Cortex of kidney (tissue), 1 donor: ENCODE measurements at places on chromosomes 3 and 15.

DNA sequence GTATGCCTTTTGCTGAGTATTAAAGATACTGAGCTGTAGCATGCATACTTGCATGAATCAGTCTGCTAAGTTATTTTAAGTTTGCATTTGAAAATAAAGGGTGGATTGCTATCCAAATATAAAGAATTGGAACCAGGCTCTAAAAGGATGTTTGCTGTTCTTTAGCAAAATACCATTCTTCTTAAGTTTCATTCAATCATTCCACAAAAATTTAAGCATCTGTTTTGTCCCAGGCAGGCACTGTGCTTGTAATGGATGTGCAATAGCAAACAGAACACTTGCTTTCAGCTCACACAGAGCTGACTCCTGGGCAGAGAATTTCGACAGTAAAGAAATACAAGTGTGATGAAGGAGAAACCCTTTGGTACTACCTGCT lies 151.1 kb downstream of the PGPEP1L start:
- DNase-seq, result no peak

GRCh38 chr3:140244893-140245292 lies 309.9 kb downstream of the CLSTN2 start:
- no peak for DNase-seq

- DNase-seq, result no peak
These were observed 39.3 kb upstream of the TRA2B start for GRCh38 chr3:185976977-185977678.

DNA sequence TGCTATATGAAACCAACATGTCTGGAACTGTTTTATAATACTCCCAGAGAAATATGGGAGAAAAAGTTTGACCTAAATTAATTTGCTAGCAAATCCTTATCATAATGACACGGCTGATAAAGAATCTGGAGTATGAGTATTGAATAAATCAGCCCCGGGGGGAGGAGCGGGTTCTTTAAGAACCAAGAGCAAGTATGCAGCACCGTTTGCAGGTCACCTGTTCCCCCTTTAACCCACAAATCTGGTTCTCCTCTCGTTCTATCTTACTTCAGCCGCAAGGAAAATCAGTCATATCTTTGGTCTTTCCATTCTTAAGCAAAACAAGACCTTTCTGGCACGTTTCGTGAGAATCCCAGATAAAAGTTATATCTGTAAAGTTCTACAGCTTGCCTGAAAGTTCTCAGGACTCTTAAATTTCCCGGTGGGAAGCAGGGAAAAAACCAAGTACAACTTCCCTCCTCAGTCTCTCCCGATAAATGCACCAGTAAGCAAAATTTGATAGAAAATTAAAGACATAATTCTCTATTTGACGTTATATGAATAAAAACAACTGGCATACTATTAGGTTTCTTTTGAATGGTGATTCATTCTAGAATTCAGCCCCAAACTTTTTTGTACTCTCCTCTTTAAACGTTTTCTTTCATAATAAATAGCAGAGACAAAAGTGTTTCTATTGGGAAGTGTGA lies 348.6 kb downstream of the ZBBX start:
- DNase-seq, result no peak

GRCh38 chr3:50194128-50194902 lies 2.9 kb downstream of the GNAT1 start:
- no peak for DNase-seq

- DNase-seq, result no peak
These were observed 1220.5 kb downstream of the ROBO2 start for GRCh38 chr3:78260388-78260787.

GRCh38 chr3:88440701-88441100 lies 290.9 kb downstream of the C3orf38 start:
- DNase-seq, result no peak

- no peak for DNase-seq
These were observed 66.8 kb upstream of the ADAMTSL3 start for GRCh38 chr15:83587091-83587490.

- no peak for DNase-seq
These were observed 532.8 kb downstream of the ZIC1 start for GRCh38 chr3:147941969-147942368.

GRCh38 chr3:46845397-46845859 lies 17.8 kb downstream of the MYL3 start:
- DNase-seq, result no peak

DNA sequence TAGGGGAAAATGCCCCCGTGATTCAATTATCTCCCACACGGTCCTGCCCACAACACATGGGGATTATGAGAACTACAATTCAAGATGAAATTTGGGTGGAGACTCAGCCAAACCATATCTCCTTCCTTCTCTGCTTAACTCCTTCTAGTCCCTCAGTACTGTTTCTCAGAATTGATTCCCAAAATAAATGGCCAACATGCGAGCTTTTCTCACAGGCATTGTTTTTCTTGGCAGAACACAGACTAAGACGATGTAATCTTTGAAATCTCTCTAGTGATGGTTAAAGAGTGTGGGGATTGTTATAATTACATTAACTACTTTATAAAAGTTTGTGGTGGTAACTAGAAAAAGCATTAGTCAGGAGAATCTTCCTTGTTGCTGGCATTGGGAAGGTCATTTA lies 366.5 kb downstream of the LPP start:
- no peak for DNase-seq

DNA sequence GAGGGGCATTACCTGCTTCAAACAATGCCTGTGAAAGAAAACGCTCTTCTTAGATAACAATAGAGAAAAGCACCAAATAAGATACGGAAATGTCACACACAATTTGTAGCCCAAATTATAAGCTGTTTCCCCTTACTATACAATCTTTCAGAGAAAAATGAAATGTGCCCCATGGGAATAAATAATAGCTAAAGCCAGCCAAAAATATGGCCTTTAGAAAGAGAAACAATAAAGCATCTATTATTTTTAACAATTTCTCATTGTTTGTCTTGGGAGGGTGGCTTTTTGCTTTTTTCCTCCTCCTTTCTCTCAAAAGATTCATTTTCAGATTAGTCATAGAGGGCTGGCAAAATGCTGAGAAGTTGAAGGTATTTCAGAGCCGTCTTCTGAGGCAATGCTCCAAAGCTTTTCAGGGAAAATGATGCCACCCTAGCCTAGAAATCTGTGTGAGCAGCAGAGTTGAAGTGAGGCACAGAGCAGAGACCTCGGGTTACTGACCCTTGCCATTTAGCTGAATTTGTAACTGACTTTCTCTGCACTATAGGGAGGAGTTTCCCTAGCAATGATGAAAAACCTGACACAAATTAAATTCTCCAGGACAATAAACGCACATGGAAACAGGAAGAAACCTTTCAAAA lies 86.3 kb upstream of the PRICKLE2 start:
- no peak for DNase-seq

GRCh38 chr15:42367041-42367440 lies 7.7 kb downstream of the CAPN3 start:
- no peak for DNase-seq

DNA sequence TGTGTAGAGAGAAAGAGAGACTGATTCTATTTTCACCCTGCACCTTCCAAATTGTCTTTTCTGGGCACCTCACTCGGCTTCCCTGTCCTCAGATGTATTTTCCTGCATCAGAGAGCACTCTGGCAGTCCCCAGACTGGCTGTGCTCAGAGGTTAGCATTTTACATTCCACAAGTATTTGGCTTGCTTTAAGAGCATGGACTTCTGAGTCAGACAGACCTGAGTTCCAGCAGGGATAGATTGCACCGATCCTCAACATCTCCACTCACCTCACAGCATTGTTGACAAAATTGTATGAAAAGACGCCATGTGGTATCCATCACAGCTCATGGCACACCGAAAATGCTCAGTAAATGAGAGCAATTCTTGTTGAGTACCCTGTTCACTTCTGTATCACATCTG lies 45.6 kb downstream of the SST start:
- DNase-seq, result no peak

DNA sequence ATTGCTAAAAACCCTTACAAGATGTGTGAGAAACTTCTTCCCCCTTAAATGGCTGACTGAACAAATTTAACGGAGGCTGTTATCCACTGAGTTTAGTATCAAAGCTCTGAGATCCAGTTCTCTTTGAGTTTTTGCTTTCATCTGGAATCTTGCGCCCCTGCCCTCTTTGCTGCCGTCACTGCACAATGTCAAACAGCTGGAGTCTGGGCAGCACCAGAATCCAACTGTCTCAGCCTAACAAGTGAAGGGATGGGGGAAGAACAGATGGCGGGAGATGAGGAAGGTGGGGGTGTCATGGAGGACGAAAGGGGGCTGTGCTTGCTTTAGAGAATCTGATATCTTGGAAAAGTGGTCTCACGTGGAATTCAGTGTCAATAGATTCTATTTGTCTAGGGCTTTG lies 7.0 kb upstream of the BOC start:
- DNase-seq, result no peak

GRCh38 chr3:28743831-28744230 lies 395.2 kb upstream of the AZI2 start:
- DNase-seq, result no peak

DNA sequence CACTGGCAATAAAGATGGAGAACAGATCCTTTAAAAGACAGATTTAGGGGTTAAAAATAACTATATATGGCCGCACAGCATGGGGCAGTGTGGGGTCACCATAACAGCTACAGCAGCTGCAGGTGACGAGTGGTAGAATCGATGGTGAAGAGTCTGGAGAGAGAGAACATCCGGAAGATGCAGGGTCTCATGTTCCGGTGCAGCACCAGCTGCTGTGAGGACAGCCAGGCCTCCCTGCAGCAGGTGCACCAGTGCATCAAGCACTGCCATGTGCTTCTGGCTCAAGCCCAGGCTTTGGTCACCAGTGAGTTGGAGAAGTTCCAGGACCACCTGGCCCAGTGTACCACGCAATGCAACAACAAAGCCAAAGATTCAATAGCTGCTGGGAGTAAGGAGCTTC lies 93.7 kb upstream of the IMPG2 start:
- DNase-seq, result no peak

DNA sequence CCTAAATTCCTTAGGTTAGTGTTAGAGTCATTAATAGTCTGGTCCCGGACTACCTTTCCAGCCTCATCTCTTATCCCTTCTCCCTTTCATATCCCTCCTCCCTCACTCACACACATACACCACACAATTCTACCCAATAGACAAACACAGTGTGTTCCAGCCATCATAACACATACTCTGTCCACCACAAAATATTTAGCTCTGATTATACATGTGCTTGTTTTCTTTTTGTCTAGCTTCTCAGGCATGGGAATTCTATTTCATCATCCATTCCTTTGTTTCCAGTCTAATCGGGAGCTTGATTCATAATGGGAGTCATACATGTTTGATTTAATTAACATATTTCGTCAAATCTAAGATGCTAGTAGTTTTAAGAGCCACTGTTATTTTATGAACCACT lies 161.8 kb upstream of the BFSP2 start:
- DNase-seq, result no peak

- no peak for DNase-seq
These were observed 189.7 kb downstream of the PDZRN3 start for GRCh38 chr3:73435055-73435454.

GRCh38 chr15:65712415-65712814 lies 79.7 kb downstream of the DENND4A start:
- no peak for DNase-seq

DNA sequence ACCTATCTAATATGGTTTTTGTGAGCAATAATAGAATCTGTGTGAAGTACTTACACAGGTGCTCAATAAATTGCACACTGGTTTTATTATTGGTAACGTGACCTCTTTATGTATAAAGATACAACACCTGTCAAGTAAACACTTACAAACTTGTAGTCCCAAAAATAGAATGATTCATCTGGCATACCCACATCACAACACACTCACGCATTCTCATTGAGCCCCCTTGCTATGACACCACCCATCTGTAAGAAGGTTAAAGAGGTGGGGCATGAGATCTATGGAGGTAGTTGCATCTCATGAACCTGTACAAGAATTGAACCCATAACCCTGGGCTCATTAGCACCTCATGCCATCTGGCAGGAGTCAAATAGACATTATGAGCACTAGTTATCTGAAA lies 134.9 kb upstream of the THBS1 start:
- DNase-seq, result no peak

- no peak for DNase-seq
These were observed 184.5 kb upstream of the CHRNA7 start for GRCh38 chr15:31845791-31846190.

DNA sequence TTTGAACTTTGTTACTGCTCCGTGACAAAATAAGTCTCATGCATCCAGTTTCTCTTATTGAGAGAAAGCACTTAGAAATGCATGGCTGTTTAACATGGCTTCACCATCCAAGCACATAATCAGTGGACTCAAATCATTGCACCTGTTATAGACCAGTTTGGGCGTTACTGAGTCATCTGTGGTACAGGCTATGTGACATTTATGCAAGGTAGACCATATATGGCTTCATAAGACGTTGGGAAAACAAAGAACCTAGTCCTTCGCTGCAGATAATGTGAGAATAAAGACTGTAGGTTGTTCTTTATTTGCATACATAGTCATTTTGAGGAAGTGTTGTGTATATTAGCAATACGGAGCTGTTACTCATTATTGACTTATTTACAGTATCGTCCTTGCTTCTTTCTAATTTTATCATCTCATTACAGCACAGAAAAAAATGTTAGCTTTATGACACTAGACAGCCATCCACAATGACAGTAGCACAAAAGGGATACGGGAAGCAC lies 374.7 kb downstream of the IL5RA start:
- DNase-seq, result no peak

DNA sequence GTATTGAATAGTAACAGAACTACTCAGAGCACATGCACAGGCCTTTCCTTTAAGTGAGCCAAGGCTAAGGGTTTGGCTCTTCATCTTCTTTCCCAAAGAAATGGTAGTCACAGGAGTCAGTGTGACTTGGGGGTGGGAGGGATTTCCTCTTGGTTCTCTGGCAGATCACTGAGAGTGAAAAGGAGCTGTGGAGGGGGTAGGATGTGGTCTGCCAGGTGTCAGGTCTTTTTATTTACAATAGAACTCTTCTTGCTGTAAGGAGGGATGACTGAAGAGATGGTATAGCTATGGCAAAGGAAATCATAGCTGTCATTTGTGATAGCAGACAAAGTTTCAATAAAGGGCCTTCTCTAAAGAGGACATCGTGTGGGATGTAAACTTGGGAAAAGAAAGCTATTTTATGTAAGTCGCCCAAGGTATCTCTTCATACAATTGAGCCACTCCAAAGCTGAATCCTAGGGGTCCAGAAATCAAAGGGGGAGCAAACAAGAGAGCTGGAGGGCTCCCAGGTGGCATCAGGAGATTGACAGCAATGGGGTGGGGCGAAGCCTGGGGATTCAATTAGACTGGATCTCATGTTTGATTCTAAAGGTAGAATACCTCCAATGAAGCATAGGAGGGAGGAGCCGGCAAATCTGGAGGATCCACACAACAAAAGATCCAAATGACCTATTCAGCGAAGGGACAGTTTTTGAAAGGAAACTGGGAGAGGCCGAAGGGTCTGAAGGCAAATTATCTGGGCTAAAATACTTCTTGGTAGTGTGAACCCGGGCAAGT lies 20.0 kb upstream of the CHD2 start:
- no peak for DNase-seq

GRCh38 chr3:27544372-27544865 lies 60.2 kb upstream of the SLC4A7 start:
- no peak for DNase-seq
